ENCODE measurements at places on chromosomes 6 and 20.

DNA sequence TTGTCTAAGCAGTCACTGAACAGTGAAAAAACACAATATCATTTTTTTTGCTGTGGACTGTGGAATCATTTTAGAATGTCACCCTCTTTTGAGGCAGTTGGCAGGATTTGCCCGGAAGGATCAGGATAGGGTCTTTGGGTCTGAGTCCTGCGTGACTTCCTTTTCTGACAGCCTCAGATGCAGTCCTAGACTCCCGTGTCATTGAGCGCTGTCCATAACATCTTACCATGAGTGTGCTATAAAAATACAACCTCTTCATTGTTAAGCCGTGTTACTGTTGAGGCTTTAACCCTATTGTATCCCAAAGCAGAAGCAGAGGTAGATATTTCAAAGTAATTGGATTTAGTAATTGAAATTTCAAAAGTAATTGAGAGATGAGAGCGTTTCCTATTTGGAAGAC is 30.6 kb downstream of the ARID1B start:
- DNase-seq: no peak

DNA sequence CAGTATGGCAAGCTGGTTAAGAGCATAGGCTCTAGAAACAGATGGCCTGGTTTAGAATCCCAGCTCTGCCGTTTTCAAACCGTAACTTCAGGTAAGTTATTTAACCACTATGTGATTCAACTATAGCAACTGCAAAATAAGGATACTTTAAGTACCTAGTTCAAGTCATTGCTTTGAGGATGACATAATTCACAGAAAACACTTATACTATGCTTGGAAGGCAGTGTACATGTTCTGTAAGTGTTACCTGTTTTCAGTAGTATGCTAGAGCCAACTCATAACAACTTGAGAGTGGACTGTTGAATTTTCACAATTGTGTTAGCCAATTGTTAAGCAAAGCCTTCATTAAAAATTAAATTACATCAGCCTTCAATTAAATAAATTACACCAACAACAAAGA is 134.8 kb upstream of the BEND6 start:
- DNase-seq: no peak

- no peak for DNase-seq
Observed at GRCh38 chr6:21611485-21611884, 17.9 kb downstream of the SOX4 start.

DNA sequence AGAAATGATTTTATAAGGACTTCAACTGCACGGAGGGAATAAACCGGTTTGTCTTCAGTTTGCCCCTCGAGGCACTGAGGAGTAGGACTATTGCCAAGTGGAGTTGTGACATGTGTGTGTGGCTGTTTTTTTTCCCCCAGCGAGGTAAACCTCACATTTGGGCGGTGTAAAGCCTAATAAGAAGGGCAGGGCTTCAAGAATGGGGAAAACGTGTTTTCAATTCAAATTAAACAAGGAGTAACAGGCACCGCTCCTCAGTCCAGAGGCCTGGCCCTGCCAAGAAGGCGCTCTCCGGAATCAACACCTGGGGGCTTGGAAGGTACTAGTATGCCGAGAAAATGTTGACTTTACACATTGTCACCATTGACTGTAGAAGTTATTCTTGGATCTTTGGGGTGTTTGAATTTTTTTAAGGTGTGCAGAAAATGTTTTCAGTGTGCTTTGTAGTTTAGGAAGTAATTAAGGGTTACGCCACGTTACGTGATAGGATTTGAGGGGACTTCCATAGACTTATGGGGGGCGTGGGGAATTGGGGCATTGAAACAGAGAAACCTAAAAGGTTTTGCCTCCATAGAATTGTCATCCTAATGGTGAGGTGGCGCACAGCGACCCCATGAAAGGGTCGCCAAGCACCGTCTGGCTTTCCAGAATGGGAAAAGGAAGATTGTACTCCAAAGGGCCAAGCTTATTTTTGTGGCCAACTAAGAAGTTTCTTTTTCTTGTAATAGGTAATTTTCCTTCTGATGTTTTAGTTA is 791 bp downstream of the ADGRG6 start:
- DNase-seq: no peak

- DNase-seq: no peak
Observed at GRCh38 chr6:40438246-40438887, 148.8 kb downstream of the LRFN2 start.

GRCh38 chr6:13511913-13512717 is 24.7 kb upstream of the GFOD1 start:
- DNase-seq: no peak

- DNase-seq: no peak
Observed at GRCh38 chr6:133130863-133131262, 110.3 kb upstream of the EYA4 start.

DNA sequence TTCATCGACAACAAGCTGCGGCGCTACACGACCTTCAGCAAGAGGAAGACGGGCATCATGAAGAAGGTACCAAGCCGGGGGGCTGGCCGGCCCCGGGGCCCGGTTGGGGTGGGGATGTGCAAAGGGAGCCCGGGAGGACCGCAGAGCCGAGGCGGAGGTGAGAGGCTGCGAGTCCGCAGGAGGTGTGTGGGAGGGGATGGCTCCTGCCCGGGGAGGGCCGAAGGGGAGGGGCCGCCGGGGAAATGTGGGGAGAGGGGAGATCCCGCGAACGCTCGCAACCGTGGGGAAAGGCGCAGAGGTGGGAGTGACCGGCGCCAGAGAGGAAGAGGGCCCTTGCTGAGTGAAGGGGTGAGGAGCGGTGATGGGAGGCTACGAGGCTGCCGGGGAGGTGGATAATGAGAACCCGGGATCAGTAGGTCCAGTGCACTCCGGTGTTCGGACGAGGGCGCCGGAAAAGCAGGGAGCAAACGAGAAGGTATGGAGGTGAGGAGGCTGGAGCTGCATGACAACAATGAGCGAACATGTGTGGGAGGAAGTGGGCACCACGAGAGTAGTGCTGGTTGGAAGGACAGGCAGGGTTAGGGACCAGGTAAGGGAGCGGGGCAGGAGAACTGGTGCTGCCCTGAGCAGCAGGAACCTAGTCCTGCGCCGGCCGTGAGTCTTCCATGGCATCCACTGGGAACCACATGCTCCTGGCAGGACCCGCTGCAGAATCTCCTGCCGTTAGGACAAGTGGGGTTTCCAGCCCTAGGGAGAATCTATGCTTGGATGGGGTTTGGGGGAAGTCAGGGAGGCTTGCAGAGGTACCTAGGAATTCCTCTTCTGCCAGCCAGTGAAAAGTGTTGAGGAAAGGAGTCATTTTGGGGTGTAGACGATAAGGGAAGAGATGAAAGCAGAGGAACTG is 1.3 kb downstream of the SRF start:
- peak; percentile 22 for DNase-seq

DNA sequence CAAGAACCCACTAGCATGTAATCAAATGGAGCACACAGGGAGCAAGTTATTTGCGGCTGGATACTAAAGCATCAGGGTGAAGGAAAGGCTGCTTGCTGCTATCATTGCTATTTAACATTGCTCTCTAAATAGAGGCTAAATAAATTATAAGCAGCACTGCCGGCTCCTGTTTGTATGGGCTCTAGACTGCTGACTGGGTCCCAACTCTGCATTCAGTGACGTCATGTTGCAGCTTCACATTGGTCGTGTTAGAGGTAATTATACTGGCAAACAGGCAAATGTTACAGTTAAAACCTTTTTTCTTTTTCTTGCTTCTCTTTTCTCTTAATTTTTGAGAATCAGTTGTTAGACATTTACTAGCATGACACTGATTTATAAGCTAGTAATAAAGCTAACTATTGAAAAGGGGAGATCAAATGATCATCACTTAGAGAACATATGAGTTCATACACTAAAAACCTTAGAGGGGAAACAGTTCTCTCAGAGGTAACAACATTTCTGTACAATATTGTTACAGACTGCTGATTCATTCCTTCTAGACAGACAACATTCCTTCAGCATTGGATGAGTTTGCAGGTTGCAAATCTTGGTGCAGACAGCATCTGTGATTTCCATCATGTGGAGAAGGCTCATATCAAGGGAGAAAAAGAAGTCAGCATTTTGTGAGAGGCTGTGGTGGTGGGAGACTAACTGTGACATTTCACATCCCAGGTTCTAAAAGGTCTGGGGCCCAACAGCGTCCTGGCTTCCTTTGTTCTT is 15.9 kb downstream of the RFPL4B start:
- no peak for DNase-seq

DNA sequence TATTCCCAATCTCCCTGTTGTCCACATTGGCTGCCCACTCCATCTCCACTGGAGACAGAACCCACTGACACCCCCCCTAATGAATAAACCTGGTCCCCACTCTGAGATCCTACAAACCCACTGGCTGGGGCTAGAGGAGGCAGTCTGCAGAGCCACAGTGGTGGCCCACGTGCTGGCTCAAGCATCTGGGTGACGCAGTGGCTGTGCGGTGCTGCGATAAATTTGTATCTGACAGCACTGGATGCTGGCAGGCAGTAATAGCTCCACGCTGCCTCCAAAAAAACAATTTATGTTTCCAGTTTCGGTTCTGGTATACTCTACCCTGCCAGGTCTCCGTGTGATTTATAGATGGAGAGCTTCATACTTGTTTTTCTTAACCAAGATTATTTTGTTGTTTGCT is 87.1 kb upstream of the SYNDIG1 start:
- DNase-seq: no peak

- DNase-seq: no peak
Observed at GRCh38 chr6:38612143-38612965, 27.4 kb downstream of the BTBD9 start.

- DNase-seq: no peak
Observed at GRCh38 chr6:18427296-18427695, 40.1 kb downstream of the RNF144B start.
